ENCODE measurements at places on chromosomes 5 and 9.

GRCh38 chr5:138455232-138455930 is 9.9 kb upstream of the EGR1 start:
- no peak for DNase-seq

DNA sequence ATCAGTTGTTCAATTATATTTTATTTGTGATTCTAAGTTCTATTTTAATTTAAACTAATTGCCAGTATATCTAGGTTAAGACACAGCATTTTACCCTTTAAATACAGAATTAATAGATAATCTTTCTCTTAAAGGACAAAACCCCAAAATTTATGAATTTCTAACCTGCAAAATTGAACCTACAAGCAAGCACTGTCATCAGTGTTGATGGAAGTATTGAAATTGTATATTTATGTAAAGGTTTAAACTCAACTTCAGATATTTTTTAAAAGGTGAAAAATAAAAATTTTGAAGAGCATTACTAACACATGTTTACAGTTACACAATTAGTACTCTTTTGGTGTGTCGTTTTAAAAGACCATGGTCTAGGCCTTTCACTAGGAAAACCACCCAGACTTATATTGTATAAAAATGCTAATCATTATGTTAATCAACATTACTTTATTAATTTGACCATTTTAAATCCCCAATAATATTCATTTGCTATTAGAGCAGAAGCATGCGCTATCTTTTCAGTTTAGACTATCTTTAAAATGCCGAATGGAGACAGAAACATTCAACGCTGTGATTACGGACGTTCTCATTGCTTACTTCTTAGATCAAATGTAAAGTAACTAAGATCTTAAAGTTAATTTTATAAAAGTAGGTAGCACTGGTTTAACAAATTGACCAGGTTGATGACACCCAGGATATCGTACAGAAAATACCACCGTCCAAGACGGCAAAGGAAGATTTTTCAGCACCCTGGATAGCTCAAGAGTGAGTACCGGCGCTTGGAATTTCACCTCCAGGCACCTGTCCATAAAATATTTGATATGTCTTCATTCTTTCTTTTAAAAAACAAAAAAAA is 3.2 kb downstream of the OTP start:
- no peak for DNase-seq

DNA sequence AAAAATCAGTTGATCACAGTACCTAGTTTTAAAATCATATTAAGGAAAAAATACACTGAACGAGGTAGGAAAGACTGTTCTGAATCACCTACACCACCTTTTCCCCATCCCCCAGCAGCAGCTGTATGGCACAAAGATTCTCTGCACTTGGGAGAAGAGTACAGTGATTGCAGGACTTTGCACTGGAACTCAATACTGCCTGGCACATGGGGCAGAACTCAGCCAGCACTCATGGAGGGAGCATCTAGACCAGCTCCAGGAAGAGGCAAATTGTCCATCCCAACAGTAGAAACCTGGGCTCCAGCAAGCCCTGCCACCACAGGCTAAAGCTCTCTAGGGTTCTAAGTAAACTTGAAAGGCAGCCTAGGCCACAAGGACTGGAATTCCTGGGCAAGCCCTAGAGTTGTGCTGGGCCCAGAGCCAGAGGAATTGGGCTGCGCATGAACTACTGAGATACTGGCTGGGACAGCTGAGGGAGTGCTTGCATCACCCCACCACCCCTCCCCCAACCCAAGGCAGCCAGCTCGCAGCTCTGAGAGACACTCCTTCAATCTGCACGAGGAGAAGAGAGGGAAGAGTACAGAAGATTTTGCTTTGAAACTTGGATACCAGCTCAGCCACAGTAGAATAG is 654.4 kb upstream of the CDH6 start:
- no peak for DNase-seq

DNA sequence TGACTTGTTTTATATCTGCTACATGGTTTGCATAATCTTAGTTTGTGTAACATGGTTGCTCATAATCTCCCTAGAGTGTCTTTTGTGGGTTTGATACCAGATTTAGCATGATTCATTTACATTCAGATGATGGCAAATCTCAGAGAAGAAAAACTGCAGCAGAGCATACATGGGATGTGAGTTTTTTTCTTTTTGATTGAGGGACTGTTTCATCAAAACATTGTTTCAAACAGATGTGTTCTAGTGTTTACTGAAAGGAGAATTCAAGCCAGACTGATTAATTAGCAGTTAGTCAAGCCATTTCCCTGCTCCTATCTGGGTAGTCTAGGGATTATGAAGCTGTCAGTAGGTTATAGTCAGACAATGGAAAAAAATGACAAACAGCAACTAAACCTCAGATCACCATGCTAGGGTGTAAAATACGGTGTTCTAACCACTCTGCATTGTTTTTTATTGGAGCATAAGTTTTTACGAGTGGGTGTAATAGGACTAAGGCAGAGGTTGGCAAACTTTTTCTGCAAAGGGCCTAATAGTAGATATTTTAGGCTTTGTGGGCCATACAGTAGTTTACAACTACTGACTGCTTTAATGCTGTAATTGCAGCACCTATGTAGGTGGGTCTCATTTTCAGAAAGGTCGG is 10.5 kb upstream of the GDNF start:
- no peak for DNase-seq

All from SW 1271 (cell line).